T-cell (primary cell): ENCODE measurements at places on chromosomes 16 and 17.

DNA sequence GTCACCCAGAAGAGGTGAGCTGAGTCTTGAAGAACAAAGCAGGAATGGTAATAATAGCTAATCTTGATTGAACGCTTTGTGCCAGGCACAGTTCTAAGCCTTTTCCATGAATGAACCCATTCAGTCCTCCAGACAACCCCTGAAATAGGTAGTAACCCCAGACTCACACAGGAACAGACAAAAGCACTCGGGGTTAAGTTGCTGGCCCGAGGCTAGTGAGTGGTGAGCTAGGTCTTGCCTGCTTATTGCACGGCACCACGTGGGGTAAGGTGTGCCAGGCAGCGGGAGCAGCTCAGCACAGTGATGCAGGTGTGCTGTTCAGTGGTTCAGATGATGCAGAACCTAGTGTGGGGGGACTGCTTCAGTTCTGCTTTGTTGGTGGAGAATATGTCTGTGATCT is 181.6 kb downstream of the RAB11FIP4 start:
- no peaks in the 10 kb centered on the region for H3K36me3 ChIP-seq
- no peaks in the 10 kb centered on the region for H3K4me1 ChIP-seq
- DNase-seq, result no peak
- no peak overlapping the region for H3K4me3 ChIP-seq
- no peak overlapping the region for H3K27ac ChIP-seq

DNA sequence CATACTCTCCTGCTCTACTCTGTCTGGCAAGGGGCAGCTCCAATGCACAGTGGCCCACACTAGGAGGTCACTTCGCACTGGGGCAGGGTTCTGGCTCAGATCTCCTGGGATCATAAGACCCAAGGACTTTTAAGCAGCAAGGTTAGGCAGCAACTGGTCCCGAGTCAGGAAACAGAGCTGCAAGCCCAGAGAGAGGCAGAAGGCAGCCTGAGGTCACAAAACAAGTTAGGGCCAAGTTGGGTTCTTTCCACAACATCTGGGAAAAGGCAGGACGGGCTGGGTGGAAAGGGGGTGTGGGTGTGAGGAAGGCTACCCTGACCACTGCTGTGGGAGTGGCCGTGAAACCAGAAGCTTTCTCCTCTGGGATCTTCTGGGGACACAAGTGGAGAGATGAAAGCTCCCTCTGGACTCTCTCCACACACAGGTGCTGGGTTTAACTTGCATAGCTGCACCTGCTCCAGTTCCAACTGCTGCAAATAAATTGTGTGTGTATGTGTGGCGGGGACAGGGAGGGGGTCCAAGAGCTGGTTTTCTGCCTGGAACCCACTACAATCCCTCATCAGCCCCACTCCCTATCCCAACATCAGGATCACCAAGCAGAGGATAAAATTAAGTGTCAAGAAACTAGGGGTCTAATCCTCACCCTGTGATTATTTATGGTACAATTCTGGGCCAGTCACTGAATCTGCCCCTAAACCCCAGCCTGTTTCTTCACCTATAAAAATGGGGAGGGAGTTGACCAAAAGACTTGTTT is 8.0 kb upstream of the TSPOAP1 start:
- H3K4me3 ChIP-seq, result peak overlapping the region; percentile 90
- H3K36me3 ChIP-seq, result peaks cover 6% of the 10 kb centered on the region
- DNase-seq, result no peak
- H3K27me3 ChIP-seq, result no peaks in the 10 kb centered on the region
- peak overlapping the region; percentile 97 for H3K27ac ChIP-seq

- no peak overlapping the region for H3K27ac ChIP-seq
- peaks cover 11% of the 10 kb centered on the region for H3K27me3 ChIP-seq
- H3K4me3 ChIP-seq, result no peak overlapping the region
- no peaks in the 10 kb centered on the region for H3K4me1 ChIP-seq
- no peak for DNase-seq
These were observed 278.4 kb upstream of the IRX5 start for GRCh38 chr16:54652201-54652770.

- no peaks in the 10 kb centered on the region for H3K4me1 ChIP-seq
- no peaks in the 10 kb centered on the region for H3K36me3 ChIP-seq
- no peak overlapping the region for H3K27ac ChIP-seq
- DNase-seq, result no peak
These were observed 7.1 kb downstream of the USP31 start for GRCh38 chr16:23141959-23142740.

DNA sequence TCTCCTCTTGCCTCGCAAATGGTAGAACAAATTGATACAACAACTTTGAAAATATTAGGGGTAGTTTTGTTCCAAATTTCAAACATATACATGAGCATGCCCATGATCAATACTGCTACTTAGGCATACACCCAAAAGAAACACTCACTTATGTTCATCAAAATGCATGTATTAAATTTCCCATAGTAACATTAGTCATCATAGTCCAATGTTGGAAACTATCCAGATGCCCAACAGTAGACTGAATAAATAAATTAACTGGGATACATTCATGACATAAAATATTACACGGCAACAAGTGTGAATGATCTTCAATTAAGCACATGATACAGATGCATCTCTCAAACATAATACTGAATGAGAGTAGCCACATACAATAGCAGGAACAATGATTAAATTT is 391.6 kb downstream of the CDH11 start:
- no peaks in the 10 kb centered on the region for H3K27me3 ChIP-seq
- H3K27ac ChIP-seq, result no peak overlapping the region
- no peaks in the 10 kb centered on the region for H3K4me1 ChIP-seq
- no peak overlapping the region for H3K4me3 ChIP-seq

GRCh38 chr16:30927789-30928378 is 4.5 kb downstream of the FBXL19 start:
- H3K27me3 ChIP-seq, result no peaks in the 10 kb centered on the region
- H3K4me1 ChIP-seq, result no peaks in the 10 kb centered on the region
- no peak for DNase-seq

- no peaks in the 10 kb centered on the region for H3K36me3 ChIP-seq
- H3K27ac ChIP-seq, result peak overlapping the region; percentile 57
- DNase-seq, result no peak
- peak overlapping the region; percentile 83 for H3K4me3 ChIP-seq
These were observed 4.5 kb downstream of the C17orf50 start for GRCh38 chr17:35765086-35765710.

DNA sequence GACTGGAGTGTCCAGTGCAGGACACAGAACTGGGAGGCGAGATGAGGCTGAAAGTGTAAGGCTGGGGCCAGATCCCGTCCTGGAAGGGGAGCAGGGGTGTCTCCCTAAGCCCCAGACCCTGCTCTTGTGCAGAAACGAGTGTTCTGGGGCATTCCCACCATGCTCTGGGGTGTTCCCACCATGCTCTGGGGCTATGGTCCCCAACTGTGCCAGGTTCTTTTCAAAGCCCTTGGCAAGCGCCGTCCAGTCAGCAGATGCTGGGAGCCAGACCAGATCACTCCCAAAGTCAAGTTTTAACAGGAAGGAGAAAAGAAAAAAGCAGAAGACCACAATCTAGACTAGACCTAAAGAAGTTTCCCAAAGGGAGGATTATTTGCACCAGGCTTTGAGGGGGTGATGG is 2.5 kb downstream of the TAX1BP3 start:
- no peak overlapping the region for H3K4me3 ChIP-seq
- DNase-seq, result no peak
- peaks cover 7% of the 10 kb centered on the region for H3K4me1 ChIP-seq
- no peak overlapping the region for H3K27ac ChIP-seq
- no peaks in the 10 kb centered on the region for H3K27me3 ChIP-seq

- H3K27ac ChIP-seq, result no peak overlapping the region
- no peak overlapping the region for H3K4me3 ChIP-seq
- H3K4me1 ChIP-seq, result no peaks in the 10 kb centered on the region
- H3K27me3 ChIP-seq, result no peaks in the 10 kb centered on the region
- no peak for DNase-seq
- no peaks in the 10 kb centered on the region for H3K36me3 ChIP-seq
These were observed 484.5 kb downstream of the KCNJ2 start for GRCh38 chr17:70653850-70654249.

- peaks cover 4% of the 10 kb centered on the region for H3K27me3 ChIP-seq
- DNase-seq, result no peak
- no peaks in the 10 kb centered on the region for H3K4me1 ChIP-seq
- no peak overlapping the region for H3K27ac ChIP-seq
- no peak overlapping the region for H3K4me3 ChIP-seq
These were observed 330.3 kb upstream of the XYLT1 start for GRCh38 chr16:17801068-17801467.

GRCh38 chr17:2150806-2151205 is 95.9 kb downstream of the HIC1 start:
- no peak overlapping the region for H3K27ac ChIP-seq
- peaks cover 31% of the 10 kb centered on the region for H3K36me3 ChIP-seq
- no peaks in the 10 kb centered on the region for H3K27me3 ChIP-seq
- H3K4me3 ChIP-seq, result no peak overlapping the region
- DNase-seq, result no peak
- H3K4me1 ChIP-seq, result peaks cover 3% of the 10 kb centered on the region
